ENCODE measurements at places on chromosomes 6 and 20. TPM values are rescaled to one million over a fixed set of nuclear protein-coding genes. Genes with fewer than 3 reads are reported as not detected.

GRCh38 chr6:157020881-157021343 is 243.7 kb downstream of the ARID1B start:
- no peak for DNase-seq

DNA sequence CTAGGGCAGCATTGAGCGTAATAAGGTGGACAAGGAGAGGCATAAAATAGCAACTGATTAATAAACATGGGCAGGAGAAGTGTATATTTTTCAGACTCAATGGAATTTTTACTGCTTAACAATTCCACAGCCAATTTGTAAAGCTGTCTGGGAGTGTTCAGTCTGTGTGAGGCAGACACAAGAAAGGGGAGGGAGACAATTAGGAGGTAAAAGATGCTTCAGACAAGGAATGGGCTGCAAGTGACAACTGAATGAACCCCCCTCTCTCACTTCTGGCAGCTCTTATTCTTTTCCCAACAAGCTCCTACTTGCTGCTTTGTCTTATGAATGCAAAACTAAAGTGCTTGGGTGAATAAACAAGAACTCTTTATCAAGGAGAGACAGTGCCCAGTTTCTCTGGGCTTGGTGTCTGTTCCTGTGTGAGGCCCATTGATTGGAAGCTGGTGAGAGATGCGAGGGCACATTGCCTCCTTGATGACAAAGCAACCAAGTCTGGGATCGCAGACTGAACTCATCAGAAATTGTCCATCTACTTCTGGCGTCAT is 575.3 kb downstream of the RNF144B start:
- DNase-seq, result no peak

DNA sequence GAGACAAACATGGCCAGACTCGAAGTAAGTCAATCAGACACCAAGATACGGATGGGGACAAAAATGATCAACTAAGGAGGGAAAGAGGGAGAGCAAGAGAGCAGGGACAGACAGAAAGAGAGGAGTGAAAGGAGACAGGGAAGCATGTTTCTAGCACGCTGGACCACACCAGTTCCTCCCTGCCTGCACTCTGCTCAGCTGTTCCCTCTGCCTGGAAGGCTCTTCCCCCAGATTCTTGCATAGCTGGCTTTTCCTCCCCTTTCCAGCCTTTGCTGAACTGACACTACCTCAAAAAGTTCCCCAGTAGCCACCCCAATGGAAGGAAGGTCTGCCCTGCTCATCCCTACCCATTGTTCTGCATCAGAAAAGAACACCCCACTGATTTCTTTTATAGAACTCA is 185.9 kb downstream of the MAFB start:
- no peak for DNase-seq

GRCh38 chr6:130158056-130158455 is 64.7 kb downstream of the SAMD3 start:
- no peak for DNase-seq

GRCh38 chr6:88459189-88459588 is 293.0 kb upstream of the CNR1 start:
- DNase-seq, result no peak

GRCh38 chr6:85460921-85461797 is 11.3 kb downstream of the NT5E start:
- DNase-seq, result no peak

DNA sequence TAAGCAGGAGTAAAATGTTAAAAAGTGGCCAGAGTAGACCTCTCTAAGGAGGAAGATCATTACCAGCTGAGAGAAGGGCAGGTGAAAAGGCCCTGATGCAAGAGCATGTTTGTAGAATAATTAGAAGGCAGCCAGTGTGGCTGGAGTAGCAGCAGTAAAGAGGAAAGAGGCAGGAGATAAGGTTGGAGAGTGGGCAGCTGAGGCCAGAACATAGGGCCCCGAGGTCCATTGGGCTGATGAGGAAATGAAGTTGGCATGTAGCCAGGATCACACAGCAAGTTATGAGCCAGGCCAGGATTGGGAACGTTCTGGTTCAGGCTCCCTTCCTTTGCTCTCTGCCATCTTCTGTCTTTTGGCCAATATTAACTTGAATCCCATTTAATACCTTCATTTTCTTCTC is 51.6 kb downstream of the RALY start:
- no peak for DNase-seq

- no peak for DNase-seq
Observed at GRCh38 chr6:34412016-34412415, 13.9 kb downstream of the RPS10 start.

DNA sequence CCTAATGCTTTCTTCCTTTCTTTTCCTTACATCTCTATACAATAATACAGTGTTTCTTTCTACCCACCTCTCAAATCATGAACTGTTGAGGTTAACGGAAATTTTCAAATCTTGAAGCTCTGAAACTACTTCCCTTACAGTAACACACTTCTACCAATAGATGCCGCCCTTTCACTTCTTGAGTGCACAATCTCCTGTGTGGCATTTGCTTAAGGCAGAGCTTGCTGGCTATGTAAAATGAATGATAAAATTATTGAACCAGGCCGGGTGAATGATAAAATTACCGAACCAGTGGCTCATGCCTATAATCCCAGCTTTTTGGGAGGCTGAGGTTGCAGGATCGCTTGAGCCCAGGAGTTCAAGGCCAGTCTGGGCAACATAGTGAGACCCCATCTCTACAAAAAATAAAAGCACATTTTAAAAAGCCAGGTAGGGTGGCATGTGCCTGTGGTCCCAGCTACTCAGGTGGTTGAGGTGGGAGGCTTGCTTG is 56.8 kb downstream of the KCNS1 start:
- peak; percentile 64 for DNase-seq

DNA sequence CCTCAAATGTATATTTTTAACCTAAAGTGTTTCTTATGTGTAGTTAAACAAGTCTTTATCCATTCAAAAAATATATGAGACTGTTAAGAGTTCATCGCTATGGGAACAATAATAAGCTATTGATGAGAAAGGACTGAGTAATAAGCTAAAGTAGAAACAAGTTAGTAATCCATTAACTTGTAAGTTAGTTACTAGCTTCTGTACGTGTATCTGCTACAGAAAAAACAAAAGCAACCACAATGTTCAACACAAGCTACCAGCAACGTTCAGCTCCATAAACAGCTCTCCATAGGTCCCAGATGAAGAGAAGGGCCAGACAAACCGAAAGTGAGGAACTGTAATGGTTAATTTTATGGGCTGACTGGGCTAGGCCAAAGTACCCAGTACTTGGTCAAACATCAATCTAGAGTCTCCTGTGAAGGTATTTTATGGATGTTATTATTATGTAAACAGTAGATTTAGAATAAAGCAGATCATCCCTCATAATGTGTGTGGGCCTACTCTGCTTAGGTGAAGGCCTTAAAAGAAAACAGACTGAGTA is 33.8 kb upstream of the FAM135A start:
- DNase-seq, result peak; percentile 4

GRCh38 chr6:110853754-110854477 is 20.7 kb upstream of the AMD1 start:
- DNase-seq, result no peak

DNA sequence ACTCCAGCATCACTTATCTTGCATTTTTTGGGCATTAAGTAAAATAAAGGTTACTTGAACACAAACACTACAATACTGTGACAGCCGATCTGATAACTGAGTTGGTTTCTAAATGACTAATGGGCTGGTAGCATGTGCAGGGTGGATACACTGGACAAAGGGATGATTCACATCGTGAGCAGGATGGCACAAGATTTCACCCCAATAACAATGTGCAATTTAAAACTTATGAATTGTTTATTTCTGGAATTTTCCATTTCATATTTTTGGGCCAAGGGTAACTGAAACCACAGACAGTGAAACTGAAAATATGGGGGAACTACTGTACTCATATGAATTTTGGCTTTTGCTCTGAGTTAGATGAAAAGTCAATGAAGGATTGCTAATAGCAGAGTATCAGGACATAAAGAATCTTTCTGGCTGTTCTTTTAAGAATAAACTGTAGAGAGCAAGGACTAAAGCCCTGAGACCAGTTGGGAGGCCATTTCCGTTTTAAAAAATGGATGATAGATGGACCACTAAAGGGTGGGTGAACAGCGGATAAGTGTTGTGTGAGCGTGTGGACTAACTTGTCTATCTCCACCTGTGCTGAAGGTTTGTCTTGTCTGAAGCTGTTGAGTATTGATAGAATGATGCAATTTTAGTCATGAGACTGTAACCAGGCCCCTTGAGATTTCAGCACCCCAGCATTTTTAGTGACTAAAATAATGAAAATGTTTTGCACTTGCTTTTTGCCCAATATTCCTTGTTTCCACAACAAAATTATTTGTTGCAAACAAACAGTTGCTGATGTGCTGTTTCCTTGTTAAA is 8.2 kb downstream of the SPINT3 start:
- no peak for DNase-seq

DNA sequence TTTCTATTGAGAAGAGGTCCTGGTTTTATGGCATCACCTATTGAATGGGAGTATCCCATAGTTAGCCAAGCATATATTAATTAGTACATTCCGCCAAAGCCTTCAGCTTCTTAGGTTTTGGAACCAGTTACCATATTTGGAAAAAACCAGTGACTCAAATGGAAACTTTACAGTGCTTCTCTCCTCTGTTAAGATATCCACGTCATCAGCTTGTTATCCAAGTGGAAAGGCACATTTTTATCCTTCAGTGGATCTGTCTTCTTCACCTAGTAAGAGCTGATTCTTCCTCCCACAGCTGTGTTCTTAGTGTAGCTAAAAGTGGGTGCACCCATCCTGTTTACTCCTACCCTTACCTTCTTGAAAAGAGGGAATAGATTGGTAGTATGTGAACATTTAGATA is 34.5 kb downstream of the TPD52L1 start:
- peak; percentile 82 for DNase-seq

DNA sequence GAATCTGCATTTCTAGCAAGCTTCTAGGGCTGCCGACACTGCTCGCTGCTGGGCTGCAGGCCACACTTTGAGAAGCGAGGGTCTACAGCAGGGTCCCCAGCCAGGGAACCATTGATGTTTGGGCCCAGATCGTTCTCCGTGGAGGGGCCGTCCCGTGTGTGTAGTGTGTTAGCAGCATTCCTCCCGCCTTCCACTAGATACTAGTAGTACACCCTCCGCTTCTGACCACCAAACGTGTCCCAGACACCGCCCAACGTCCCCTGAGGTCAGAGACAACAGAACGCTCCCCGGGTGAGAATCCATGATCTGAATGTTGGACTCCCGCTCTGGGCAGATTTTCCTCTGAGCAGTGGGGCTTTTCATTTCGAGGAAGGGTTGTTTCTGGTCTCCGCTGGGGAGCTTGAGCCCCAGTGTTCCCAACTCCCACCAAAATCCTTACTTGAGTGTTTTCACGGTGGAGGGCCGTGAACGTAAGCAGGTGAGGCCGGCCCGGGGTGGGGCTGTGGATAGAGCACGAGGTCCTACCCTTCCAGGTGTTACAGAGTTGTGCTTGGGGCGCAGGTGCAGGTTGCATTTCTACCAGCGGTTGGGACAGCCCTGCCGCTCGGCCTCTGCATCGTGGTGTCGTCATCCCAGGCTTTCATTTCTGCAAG is 124.6 kb downstream of the SYCP2 start:
- no peak for DNase-seq

- DNase-seq, result no peak
Observed at GRCh38 chr6:49499126-49499525, 597 bp upstream of the GLYATL3 start.

- no peak for DNase-seq
Observed at GRCh38 chr20:55057779-55058415, 582.5 kb downstream of the DOK5 start.

DNA sequence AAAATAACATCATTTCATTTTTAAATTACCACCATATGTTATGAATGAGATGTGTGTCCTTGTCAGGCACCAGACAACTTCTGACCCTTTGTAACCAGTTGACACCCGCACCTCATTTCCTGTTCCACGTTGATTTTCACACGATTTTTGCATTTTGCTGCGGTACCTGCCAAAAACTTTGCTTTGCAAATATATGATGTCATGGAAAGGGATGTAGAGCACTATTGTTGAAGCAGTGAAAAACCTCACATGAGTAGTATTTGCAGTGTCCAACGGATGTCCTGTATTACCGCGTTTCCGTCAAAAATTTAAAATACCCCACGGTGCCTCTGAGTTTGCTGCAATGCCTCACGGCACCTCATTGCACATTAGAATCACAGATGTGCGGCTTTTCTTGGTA is 115.6 kb downstream of the MTHFD1L start:
- DNase-seq, result no peak

DNA sequence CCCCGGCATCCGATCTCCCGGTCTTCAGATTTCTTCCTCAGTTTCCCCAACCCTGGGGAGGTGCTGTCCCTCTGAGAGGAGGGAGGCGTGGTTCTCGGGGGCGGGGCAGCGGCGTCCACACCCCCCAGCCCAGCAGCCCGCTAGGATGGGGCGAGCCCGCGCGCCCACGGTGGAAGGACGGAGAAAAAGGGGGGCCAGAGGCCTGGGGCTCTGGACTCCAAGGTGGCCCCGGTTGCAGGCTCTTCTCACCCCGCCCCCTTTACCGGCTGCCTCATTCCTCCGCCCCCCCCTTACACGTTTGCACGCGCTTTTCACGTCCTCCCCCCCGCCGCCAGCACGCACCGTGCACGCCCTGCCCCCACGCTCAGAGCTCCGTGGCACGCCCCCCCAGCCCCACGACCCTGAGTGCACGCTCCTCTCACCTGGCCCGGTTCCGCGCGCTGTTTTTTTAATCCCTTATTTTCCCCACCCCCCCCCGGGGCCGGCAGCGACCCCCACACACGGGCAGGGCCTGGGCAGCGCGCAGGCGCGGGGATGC is 402 bp downstream of the ZBTB12 start:
- DNase-seq, result peak; percentile 37

DNA sequence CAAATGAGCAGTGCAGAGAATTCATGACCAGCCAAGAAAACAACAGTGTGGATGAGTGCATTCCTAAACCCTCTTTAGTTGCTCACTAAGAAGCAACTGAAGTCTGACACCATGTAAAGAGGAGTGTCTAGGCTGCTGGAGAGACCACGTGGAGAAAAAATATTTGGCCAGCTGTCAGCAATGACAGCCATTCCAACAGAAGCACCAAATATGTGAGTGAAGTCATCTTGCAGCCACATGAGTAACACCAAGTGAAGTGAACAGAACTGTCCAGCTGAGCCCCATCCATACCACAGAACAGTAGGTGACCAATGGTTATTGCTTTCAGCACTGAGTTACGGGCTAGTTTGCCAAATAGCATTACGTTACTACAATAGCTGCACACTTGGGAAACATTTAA is 89.4 kb downstream of the TBXT start:
- DNase-seq, result no peak

Gene POM121L2
- total RNA-seq, result not detected

Gene ABHD16B
- not detected for total RNA-seq

Gene TAF4
- 3.7 TPM for total RNA-seq

Gene FRMD1
- not detected for total RNA-seq

Gene PRRT1
- not detected for total RNA-seq

Gene CTAGE9
- not detected for total RNA-seq

Gene TCP11
- 2.0 TPM for total RNA-seq

Gene OSTM1
- total RNA-seq, result 10.3 TPM

Gene SEC23B
- 71.7 TPM for total RNA-seq

Gene CNPY3
- 70.4 TPM for total RNA-seq

Gene TSBP1
- not detected for total RNA-seq

Gene RBCK1
- total RNA-seq, result 245 TPM

Data from Caki2 (cell line).